ENCODE measurements at places on chromosomes 1 and 21.

DNA sequence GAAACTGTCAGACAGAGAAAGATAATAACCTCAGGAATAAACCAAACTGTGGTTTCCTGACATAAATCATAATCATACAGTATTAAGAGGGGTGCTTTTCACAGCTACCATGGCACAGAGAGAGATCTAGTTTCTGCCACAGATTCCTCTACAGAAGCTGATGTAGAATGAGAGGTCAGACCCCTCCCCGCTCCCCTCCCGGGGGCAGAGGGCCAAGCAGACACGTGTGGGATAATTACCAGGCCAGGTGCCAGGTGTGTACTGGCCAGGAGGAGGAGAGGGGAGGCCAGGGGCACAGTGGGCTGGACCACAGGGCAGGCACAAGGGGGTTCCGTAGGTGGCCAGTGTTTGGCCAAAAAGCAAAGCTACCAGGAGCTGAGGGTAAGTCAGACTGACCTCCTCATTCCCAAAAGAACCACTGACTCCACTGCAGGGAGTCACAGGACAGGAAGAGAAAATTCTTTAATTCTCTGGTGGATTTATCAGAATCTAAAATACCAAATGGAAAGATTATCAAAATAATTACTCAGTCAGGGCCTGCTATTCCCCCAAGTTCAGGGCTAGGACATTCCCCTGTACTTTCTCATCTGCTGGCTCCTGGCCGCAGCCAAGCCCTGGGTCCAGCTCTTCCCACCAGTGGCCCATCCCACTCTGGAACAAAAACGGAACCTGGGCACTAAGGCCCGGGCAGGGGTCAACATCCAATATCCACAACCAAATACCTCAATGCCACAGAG is 30.0 kb downstream of the C2CD2 start:
- DNase-seq, result no peak

DNA sequence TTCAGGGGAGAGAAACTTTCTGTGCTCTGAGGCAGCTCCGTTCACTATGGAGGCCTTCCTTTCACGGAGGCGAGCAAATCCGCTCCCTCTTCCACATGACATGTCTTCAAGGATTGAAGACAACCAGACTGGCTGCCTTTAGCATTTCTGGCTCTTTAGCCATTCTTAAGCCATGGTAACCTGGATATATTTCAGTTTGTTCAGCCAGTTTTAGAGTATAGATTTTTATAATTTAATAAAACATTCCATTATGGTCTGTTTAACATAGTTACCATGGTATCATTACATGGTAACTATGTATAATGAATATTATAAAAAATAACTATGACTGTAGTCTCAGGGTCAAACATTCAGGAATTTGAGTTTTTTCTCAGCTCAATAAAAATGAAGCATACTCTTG is 54.2 kb upstream of the NFIA start:
- DNase-seq, result no peak

- DNase-seq, result no peak
Observed at GRCh38 chr1:180525715-180526039, 23.3 kb upstream of the ACBD6 start.

DNA sequence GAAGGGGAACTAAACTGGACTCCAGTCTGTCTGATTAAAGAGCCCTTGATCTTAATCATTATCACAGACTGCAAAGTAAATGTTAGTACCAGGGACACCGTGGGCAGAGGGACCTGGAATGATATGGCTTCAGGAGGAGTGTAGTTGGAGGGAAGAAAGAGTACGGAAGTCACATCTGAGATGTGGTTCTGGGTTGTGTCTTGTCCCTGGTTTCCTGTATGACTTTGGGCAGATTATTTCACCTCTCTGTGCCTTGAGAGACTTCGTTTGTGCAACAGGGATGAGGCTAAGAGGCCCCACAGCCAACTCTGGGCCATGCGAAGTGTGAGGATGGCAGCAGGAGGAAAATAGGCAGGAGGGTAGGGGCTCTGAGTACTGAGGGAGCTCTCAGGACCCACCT is 76.1 kb upstream of the SLC2A1 start:
- no peak for DNase-seq

- no peak for DNase-seq
Observed at GRCh38 chr1:47637111-47637685, 199.4 kb downstream of the FOXD2 start.

Data from NCI-H1436 (cell line).